ENCODE measurements at places on chromosomes 6 and 20. TPM values are rescaled to one million over a fixed set of nuclear protein-coding genes. Genes with fewer than 3 reads are reported as not detected.

GRCh38 chr6:127441881-127442280 lies 17.3 kb downstream of the KIAA0408 start:
- no peak overlapping the region for H3K27ac ChIP-seq
- no peak for DNase-seq
- H3K4me1 ChIP-seq = no peaks in the 10 kb centered on the region

- peaks cover 5% of the 10 kb centered on the region for H3K4me1 ChIP-seq
- H3K27ac ChIP-seq = peak overlapping the region; percentile 81
- peak overlapping the region; percentile 65 for H3K4me3 ChIP-seq
- DNase-seq = peak; percentile 96
- no peaks in the 10 kb centered on the region for H3K36me3 ChIP-seq
- no peaks in the 10 kb centered on the region for H3K27me3 ChIP-seq
Measured at GRCh38 chr20:36064658-36065426, 89.7 kb upstream of the EPB41L1 start.

DNA sequence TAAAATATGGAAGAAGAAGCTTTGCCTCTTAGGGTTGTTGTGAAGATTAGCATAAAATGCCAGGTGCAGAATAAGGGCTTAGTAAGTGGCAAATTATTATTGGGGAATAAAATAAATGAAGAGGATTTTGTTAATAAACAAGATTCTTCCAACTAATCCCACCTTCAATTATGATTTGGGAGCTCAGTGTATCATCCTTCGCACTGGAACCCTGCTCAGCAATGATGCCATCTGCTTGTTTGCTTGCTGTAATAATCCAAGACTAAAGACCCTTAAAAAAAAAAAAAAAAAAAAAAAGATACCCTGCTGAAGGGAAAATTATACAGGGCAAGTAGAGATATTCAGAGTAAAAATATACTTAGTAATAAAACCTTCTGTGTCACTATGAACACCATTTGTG lies 62.0 kb upstream of the RREB1 start:
- no peaks in the 10 kb centered on the region for H3K4me1 ChIP-seq
- DNase-seq = no peak
- H3K27ac ChIP-seq = no peak overlapping the region
- H3K36me3 ChIP-seq = no peaks in the 10 kb centered on the region

- H3K36me3 ChIP-seq = no peaks in the 10 kb centered on the region
- no peak overlapping the region for H3K27ac ChIP-seq
- DNase-seq = no peak
- H3K4me1 ChIP-seq = no peaks in the 10 kb centered on the region
- no peaks in the 10 kb centered on the region for H3K27me3 ChIP-seq
Measured at GRCh38 chr6:166809721-166810120, 146.6 kb downstream of the RNASET2 start.

DNA sequence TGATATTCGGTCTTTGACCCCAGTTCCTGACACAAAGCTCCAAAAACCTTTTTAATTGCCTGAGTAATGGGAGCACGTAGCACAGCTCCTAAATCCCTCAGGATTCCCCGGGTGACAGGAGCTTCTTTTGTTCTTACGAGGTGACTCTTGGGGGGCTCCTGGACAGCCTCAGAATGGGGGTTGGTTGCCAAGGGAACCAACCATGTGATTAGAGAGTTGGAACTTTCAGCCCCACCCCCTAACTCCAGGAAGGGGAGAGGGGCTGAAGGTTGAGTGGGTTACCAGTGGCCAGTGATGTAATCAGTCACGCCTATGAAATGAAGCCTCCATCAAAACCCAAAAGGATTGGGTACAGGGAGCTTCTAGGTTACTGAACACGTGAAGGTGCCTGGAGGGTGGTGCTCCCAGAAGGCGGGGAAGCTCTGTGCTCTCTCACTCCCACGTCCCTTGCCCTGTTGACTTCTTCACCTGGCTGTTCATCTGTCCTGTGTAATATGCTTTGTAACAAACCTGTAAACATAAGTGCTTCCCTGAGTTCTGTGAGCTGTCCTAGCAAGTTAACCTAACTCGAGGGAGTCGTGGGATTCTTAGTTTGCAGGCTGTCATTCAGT lies 89.5 kb downstream of the CHMP4B start:
- H3K4me3 ChIP-seq = no peak overlapping the region
- H3K27ac ChIP-seq = no peak overlapping the region
- H3K27me3 ChIP-seq = no peaks in the 10 kb centered on the region
- H3K4me1 ChIP-seq = no peaks in the 10 kb centered on the region

GRCh38 chr20:9630554-9630953 lies 116.2 kb downstream of the LAMP5 start:
- DNase-seq = no peak
- H3K27me3 ChIP-seq = no peaks in the 10 kb centered on the region
- no peak overlapping the region for H3K27ac ChIP-seq
- H3K4me3 ChIP-seq = no peak overlapping the region

DNA sequence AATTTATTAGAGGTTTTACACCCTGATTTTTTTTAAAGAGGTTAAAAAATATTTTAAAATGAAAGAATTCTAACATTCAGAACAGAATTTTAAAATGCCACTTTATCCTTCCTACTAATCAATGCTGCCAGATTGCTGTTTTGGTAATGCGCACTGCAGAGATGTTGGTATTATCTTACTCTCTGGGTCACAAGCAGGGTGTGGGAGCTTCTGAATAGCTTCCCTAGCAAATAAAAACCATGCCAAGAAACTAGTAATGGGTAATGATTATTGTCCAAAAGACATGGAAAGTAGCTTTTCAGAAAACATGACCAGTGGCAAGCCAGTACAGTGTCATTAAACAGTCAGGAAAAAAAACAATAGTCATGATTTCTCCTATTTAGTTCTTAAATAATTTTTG lies 205.4 kb downstream of the TPBG start:
- H3K36me3 ChIP-seq = no peaks in the 10 kb centered on the region
- no peaks in the 10 kb centered on the region for H3K4me1 ChIP-seq
- H3K27ac ChIP-seq = no peak overlapping the region

GRCh38 chr6:1552296-1552761 lies 57.4 kb upstream of the FOXC1 start:
- H3K27ac ChIP-seq = no peak overlapping the region
- no peak overlapping the region for H3K4me3 ChIP-seq
- peaks cover 9% of the 10 kb centered on the region for H3K4me1 ChIP-seq
- no peaks in the 10 kb centered on the region for H3K27me3 ChIP-seq
- no peaks in the 10 kb centered on the region for H3K36me3 ChIP-seq
- DNase-seq = no peak

GRCh38 chr20:3768342-3769130 lies 983 bp upstream of the ADISSP start:
- H3K27me3 ChIP-seq = no peaks in the 10 kb centered on the region
- DNase-seq = peak; percentile 84
- H3K4me1 ChIP-seq = peaks cover 8% of the 10 kb centered on the region
- H3K36me3 ChIP-seq = no peaks in the 10 kb centered on the region

DNA sequence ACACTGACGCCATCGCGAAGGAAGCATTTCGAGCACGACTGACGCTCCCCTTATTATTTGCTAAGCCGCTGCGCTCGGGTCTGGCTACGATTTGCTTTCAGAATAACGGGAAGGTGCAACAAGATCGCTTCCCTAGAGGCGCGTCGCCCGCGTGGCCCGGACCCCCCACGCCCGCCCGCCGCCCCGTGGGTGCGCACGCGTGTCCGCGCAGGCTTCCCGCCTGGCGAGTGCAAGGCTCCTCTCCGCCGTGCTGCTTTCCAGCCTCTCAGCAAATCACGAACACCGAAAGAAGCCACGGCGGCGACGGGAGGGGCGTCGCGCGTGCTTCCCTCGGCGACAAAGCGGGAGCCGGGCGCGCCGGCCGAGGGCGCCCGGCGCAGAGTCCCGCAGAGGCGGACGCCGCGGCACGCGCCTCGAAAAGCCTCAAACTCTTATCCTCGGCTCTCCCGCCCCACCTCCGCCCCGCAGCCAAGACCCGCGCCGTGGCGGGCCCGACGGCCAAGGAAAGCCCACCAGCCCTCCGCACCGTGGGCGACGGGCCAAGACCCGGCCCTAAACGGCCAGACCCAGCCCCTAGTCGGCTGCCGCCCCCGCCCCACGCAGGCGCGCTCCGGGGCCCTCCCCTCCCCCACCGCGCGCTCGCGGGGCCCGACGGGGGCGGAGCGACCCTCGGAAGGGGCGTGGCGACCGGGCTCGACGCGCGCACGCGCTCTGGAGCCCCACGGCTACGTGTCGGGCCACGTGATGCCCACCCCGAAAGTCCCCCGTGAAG lies 987 bp upstream of the QKI start:
- H3K4me3 ChIP-seq = peak overlapping the region; percentile 90
- no peaks in the 10 kb centered on the region for H3K27me3 ChIP-seq

- H3K27me3 ChIP-seq = no peaks in the 10 kb centered on the region
- peak overlapping the region; percentile 32 for H3K27ac ChIP-seq
- DNase-seq = no peak
- no peak overlapping the region for H3K4me3 ChIP-seq
Measured at GRCh38 chr20:18738055-18738454, 75.5 kb upstream of the SCP2D1 start.

- no peaks in the 10 kb centered on the region for H3K36me3 ChIP-seq
- no peak overlapping the region for H3K4me3 ChIP-seq
- no peak for DNase-seq
Measured at GRCh38 chr20:17444091-17444490, 87.1 kb downstream of the BFSP1 start.

DNA sequence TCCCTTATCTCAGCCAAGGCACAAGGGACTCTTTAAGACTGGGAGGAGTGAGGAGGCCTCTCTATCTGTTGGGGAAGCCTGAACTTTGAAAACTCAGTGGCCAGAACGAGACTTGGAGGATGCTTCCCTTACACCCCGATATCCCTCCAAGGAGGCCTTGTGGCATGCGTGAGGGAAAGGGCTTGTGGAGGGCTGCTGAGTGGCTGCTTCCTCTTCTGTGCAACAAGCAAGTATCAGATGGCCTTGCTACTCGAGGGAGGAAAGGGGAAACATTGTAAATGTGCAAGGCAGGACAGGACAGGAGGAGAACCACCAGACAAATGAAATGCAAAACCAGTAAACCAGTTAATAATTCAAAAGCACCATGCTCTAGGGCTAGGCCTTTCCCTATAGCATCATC lies 306.5 kb upstream of the MAP3K7 start:
- H3K27ac ChIP-seq = no peak overlapping the region
- DNase-seq = no peak
- H3K4me1 ChIP-seq = no peaks in the 10 kb centered on the region

DNA sequence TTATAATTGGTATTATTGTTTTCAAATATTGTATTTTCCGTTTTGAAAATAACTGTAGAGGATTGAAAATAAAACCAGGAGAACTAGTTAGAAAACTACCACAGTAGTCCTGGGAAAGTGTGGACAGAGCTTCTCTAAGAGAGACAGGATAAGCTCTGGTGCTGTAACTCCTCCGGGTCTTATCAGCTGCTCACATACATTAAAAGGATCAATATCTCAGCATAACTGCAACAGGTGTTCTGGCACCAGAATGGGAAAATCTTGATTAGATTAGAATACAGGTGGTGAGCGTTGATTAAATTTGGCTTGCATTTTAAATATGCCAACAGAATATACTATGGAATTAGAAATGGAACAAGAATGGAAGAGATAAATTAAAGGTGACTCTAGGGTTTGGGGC lies 1138.9 kb upstream of the ADGRB3 start:
- H3K36me3 ChIP-seq = no peaks in the 10 kb centered on the region
- no peak overlapping the region for H3K27ac ChIP-seq
- H3K4me3 ChIP-seq = no peak overlapping the region
- no peak for DNase-seq
- H3K27me3 ChIP-seq = no peaks in the 10 kb centered on the region

DNA sequence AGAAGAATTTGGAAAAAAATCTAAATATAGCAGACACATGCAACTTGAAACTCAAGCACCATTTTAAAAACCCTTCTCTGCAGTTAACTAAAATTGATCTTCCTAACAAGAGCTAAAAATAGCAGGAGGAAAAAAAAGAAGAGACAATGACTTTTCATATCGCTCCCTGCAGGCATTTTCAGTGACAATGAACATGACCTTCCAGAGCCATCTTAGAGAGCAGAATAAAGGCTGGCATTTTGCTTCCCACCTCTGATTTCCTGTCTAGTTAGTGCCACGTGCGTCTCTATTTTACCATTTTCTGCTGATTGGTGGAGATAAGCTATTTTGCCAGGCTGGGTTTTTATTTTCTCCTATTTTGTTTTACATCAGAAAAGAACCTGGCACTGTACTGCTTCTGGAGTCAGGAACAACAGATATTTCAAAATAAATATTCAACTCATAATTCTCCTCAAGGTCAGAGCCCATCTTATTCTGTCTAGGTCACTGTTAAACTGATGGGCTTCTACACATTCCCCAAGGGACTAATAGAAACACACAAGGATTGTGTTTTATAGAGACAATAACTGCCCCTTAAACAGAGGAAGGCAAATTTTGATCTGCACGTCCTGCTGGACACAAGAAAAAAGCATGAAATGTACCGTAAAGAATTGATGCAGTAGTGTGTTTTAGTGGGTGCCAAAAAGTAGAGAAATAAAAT lies 70.2 kb upstream of the ENPP5 start:
- peaks cover 22% of the 10 kb centered on the region for H3K4me1 ChIP-seq
- no peaks in the 10 kb centered on the region for H3K36me3 ChIP-seq
- H3K27me3 ChIP-seq = no peaks in the 10 kb centered on the region
- H3K4me3 ChIP-seq = no peak overlapping the region
- DNase-seq = no peak

- no peaks in the 10 kb centered on the region for H3K27me3 ChIP-seq
- no peak for DNase-seq
- no peak overlapping the region for H3K4me3 ChIP-seq
- H3K36me3 ChIP-seq = no peaks in the 10 kb centered on the region
Measured at GRCh38 chr20:20227013-20227571, 140.8 kb upstream of the INSM1 start.

DNA sequence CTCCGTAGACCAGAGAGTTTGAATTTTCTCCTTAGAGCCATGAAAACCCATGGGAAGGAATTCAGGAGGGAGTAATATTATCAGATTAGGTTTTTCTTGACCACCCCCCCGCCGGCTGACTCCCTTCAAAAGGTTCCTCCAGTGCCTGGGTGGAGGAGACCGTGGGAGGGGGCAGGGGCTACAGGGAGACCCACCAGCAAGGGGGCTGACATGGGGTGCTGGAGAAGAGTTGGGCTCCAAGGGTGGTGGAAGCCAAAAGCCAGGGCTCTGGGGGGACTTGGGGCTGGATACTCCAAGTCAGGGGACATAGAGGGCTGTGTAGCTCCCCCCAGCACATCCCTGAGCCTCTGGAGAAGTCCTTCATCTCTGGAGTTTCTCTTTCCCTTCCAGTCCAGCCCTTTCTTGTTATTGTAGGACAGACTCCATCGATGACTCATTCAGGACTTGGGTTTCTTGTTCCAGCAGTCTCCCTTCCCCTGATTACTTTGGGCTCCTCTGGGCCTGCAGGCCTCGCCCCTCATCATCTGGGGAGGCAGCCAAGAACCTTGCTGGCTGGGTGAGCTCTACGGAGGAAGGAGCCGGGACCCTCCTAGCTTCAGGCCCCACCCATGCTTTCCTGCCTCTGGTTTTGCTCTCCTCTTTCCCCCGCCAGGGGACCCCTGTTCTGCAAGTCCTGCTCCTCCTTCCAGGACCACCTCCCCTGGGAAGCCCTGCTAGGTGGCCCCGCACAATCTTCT lies 10.5 kb upstream of the KIAA1755 start:
- peak; percentile 58 for DNase-seq
- no peak overlapping the region for H3K4me3 ChIP-seq
- H3K27ac ChIP-seq = no peak overlapping the region
- H3K27me3 ChIP-seq = no peaks in the 10 kb centered on the region
- peaks cover 6% of the 10 kb centered on the region for H3K4me1 ChIP-seq

- no peak overlapping the region for H3K4me3 ChIP-seq
- no peak overlapping the region for H3K27ac ChIP-seq
- H3K36me3 ChIP-seq = no peaks in the 10 kb centered on the region
- DNase-seq = no peak
- H3K27me3 ChIP-seq = no peaks in the 10 kb centered on the region
Measured at GRCh38 chr6:79184086-79184485, 50.4 kb downstream of the HMGN3 start.

The VARS2 gene
- 45.5 TPM for total RNA-seq

The SDCBP2 gene
- total RNA-seq = 6.4 TPM

The KCNB1 gene
- total RNA-seq = 2.3 TPM

The MARCKS gene
- total RNA-seq = 26.6 TPM

The HLA-DRB1 gene
- 12.0 TPM for total RNA-seq

The OR2H2 gene
- total RNA-seq = 0.63 TPM

The LGSN gene
- total RNA-seq = 1.8 TPM

The SYNDIG1 gene
- 2.8 TPM for total RNA-seq

Measured in testis (tissue), 5 donors.